HT-29 (cell line): ENCODE measurements at places on chromosomes 7 and 10. TPM values are rescaled to one million over a fixed set of nuclear protein-coding genes. Genes with fewer than 3 reads are reported as not detected.

GRCh38 chr7:33745934-33746333 lies 159.4 kb upstream of the BMPER start:
- DNase-seq = no peak

DNA sequence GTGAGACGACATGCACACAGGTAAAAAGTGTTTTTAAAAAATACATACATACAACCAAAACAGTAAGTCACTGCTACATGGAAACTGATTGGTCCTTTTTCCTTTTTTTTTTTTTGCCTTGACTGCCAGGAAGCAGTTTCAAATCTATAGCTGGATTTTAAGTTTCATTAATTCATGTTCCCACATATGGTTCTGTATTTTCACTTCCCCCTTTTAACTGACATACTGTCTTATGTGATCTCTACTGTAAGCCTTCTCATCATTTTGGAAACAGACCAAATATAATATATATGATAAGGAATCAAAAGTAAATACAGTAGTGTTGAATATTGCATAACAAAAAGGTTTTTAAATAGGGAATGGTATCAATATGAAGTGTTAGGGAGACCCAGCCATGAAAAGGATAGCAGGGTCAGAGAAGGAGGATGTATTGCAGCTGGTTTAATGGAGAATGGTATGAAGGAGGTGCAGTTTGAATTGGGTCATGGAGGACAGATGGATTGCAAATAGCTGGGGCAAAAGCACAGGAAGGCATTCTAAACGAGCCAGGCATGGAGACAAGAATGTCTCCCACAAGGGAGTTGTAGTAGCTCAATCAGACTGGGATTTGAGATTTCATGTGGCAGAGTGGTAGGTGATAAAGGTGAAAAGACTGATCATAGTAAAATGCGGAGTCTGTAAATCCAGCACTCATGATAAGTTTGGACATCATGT lies 5.4 kb downstream of the CAV1 start:
- no peak for DNase-seq

DNA sequence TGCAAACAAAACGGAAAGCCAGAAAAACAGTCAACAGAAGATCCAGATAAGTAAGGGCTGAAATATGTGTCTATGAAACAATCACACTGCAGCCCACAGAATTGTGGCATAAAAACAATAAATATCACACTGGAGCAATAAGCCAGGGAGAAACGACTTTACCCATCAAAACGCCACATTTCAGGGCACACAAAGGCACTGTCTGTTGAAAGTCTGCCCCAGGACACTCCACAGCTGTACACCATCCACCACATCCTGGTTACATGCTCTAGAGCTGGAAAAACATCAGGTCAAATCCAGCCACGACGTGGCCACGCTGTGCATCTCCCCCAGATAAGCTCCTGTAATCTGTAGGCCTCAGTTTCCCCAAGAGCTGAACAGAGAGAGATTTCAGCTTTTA lies 88.7 kb downstream of the COBL start:
- DNase-seq = no peak

DNA sequence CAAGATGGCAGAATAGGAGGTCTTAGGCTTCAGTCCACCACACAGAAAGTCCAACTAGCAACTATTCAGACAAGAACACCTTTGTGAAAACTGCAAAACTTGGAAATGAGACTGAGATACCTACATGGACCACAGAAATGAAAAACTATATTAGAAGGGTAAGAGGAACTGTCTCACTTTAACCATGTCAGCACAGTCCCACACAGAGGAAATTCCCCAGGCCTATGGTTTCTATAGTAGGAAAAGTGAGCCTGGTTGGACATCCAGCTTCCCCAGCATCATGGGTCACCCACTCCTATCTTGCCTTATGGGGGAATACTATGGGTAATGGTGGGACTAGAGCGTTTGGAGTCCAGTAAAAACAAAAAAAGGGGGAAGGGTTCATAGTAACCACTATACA lies 38.8 kb upstream of the CDK6 start:
- DNase-seq = no peak

DNA sequence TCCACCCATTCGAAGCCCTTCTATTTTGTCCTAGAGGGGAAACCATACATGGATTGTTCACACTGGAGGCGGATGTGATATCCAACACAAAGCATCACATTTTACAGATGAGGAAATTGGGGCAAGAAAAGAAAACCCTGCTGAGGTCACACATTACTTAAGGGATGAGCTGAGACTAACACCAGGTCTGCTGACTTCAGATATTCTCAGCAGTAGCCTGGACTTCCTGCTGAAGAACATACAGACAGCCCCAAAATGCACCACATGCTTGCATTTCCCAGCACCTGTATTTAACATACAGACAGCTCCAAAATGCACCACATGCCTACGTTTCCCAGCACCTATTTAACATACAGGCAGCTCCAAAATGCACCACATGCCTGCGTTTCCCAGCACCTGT lies 11.2 kb downstream of the GIMAP5 start:
- DNase-seq = no peak

FAM204A gene
- total RNA-seq = 21.7 and 32.2 TPM in 2 replicates

GIMAP1 gene
- total RNA-seq = not detected in 2 replicates

SNCG gene
- total RNA-seq = 647 and 699 TPM in 2 replicates

MINDY4 gene
- total RNA-seq = 3.5 TPM in 2 replicates

C10orf105 gene
- 0.20 TPM in 1 of 2 replicates, not detected in the other for total RNA-seq

DNA sequence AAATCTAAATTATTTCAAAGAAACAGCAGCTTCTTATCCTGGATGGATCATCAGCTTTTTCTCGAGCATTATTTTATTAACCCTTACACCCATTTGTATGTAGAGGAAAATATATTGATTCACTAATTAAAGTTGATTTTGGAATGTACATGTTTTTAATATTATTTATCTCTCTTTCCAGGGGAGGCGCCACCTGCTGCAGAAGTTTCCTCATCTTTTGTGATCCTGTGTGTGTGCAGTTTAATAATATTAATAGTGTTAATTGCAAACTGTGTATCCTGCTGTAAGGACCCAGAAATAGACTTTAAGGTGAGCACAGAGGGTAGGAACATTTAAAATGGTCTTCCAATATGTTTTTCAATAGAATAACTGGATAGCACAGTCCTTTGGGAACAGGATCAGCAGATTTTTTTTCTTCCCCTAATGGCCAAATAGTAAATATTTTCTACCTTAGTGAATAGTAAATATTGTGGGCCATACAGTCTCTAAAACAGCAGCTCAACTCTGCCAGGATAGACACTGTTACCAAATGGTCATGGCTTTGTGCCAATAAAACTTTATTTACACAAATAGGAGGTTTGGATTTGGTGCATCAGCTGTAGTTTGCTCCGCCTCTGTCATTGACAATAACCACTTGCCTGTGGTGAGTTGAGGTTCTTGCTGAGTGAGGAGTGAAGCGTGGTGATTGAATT lies 30.6 kb downstream of the LMTK2 start:
- no peak for DNase-seq

DNA sequence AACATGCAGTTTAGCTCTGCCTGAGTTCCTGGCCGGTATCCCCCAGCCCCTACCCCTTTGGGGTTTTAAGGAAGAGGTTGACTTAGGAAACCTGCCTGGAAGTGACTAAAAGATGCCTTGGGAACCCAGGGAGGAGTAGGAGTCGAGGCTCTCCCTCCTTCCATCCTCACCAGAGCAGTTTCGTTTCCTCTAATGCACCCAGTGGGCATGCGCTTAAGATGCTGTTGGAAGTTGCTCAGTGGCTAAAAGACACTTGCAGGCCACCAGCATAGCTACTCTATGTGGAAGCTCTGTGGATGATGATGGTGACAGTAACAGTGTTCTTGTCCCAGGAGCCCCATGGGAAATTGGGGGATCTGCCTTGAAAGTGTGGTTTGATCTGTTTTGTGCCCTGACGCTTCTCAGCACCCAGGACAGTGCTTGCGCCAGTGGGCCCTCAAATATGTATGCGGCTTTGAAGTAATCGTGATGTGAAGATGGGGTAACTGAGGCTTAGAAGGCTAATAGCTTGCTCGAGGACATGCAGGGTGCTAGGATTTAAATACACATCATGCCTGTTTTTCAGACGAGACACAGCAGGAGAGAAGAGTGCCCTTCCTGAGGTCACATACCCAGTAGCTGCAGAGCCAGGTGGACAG lies 32.0 kb downstream of the TBATA start:
- no peak for DNase-seq
